ENCODE measurements at places on chromosomes 7 and 10.

DNA sequence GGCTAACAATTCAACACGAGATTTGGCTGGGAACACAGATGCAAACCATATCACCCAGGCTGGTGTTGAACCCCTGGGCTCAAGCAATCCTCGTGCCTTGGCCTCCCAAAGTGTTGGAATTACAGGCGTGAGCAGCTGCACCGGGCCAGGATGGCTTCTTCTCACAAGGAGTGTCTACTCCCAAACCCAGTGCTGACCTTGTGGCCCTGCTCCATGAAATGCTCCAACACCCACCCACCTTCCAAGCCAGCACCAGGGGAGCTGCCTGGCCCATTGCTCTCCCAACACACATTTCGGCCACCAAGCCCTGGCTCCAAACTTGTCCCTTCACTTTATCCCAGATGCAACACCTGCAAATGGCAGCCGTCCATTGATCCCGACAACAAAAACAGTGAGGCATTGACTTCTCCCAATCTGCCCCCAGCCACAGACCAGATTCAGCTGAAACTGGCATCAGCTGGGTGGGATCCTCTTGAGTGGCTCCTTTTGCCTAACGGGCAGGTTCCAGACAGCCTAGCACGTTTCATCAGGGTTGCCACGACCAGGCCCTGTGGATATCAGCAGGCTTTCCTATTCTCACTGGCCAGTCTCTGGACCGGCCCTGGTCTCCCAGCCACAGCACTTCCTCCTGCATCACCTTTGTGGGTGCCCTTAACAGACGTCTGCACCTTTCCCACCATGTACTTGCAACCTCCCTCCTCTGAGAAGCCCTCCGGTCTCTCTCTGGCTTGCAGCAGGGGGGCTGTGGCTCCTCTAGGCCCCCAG, 105.7 kb upstream of the CARD11 start:
- no peaks in the 10 kb centered on the region for H3K36me3 ChIP-seq
- no peak overlapping the region for H3K27ac ChIP-seq
- no peak overlapping the region for H3K4me3 ChIP-seq
- H3K4me1 ChIP-seq, result peaks cover 47% of the 10 kb centered on the region

DNA sequence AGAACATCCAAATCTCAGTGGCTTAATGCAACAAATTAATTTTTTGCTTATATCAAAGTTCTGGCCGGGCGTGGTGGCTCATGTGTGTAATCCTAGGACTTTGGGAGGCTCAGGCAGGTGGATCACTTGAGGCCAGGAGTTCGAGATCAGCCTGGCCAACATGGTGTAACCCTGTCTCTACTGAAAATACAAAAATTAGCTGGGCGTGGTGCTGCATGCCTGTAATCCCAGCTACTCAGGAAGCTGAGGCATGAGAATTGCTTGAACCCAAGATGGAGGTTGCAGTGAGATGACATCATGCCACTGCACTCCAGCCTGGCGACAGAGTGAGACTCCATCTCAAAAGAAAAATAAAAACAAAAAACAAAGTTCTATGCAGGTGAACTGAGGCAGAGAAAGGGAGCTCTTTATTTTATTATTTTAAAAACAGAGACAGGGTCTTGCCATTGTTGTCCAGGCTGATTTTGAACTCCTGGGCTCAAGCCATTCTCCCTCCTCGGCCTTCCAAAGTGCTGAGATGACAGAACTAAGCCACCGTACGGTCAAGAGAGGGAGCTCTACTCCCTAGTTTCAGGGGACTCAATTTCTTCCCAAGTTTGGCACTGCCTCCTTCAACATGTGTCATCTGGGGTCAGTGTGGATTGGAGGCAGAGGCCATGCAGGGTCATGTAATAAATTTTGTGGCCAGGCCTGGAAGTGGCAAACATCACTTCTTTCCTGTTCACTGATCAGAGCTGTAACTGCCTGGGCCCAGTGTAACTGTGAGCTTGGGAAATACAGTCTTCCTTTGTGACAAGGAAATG, 2.4 kb downstream of the ADCK2 start:
- H3K4me1 ChIP-seq, result peaks cover 28% of the 10 kb centered on the region
- H3K27me3 ChIP-seq, result no peaks in the 10 kb centered on the region
- H3K36me3 ChIP-seq, result 0 out of 2 replicates have a peak, but pooled peaks cover 5% of the 10 kb centered on the region
- no peak overlapping the region for H3K4me3 ChIP-seq
- DNase-seq, result peak; percentile 53

GRCh38 chr10:86393862-86394455, 27.4 kb upstream of the GRID1 start:
- no peaks in the 10 kb centered on the region for H3K36me3 ChIP-seq
- H3K4me3 ChIP-seq, result no peak overlapping the region
- H3K27ac ChIP-seq, result no peak overlapping the region
- no peaks in the 10 kb centered on the region for H3K27me3 ChIP-seq
- H3K4me1 ChIP-seq, result no peaks in the 10 kb centered on the region
- no peak for DNase-seq

GRCh38 chr10:13492493-13493180, 36.2 kb downstream of the BEND7 start:
- no peak for DNase-seq
- no peaks in the 10 kb centered on the region for H3K4me1 ChIP-seq
- H3K27ac ChIP-seq, result no peak overlapping the region
- peaks cover 49% of the 10 kb centered on the region for H3K27me3 ChIP-seq
- H3K36me3 ChIP-seq, result no peaks in the 10 kb centered on the region
- peak overlapping the region; percentile 18 for H3K4me3 ChIP-seq

DNA sequence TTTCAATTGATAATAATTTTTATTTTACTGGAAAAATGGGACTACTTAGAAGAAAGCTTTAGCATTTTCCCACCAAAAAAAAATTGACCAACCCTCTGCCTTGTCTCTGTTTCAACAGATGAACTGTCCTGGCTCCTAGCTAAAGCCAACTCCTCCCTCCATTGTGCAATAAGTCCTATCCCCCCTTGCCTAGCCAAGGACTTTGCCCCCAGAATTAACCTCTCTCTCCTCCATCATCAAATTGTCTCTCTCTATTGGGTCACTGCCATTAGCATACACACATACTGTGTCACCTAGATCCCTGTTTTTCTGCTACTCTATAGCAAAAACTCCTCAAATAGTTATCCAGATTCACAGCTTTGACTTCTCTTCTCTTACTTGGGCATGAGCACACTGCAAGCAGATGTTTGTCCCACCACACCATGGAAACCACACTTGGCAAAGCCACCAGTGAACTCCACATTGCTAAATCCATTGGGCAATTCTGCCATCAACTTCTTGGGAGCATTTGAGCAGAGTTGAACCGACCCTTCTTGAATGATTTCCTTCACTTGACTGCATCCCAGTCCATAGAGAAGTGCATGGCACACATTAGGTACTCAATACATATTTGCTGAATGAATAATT, 91.4 kb upstream of the NEBL start:
- H3K27me3 ChIP-seq, result no peaks in the 10 kb centered on the region
- no peak for DNase-seq
- no peak overlapping the region for H3K27ac ChIP-seq
- no peaks in the 10 kb centered on the region for H3K36me3 ChIP-seq

GRCh38 chr10:29224631-29225030, 64.2 kb upstream of the LYZL1 start:
- no peak overlapping the region for H3K27ac ChIP-seq
- H3K4me3 ChIP-seq, result no peak overlapping the region
- DNase-seq, result no peak
- no peaks in the 10 kb centered on the region for H3K27me3 ChIP-seq

DNA sequence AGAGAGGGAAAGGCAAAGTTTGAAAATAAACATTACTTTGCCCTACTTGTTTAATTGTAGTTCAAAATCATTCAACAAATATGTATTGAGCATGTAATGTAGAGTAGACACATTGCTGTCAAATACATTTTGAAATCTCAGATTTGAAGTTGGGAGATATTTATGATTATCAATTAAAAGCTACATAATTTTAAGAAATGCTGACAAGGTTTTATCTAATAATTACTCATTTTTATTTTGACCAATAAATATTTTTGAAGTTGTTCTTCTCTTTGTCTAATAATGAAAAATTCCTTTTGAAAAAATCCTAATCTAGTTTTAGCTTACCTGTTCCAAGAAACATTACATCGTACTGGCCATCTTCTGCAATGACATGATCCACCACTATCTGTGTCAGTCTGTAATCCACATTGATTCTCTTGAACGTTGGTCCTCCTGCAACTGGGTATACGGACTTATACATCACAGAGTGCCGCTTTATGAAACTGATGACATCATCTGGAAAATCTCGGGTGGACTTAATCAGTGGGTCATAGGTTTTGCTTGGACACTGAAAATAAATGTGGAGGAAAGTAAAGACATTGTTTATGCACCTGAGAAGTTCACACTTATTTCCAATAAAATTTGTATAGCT, 164.7 kb downstream of the SEMA3D start:
- no peaks in the 10 kb centered on the region for H3K27me3 ChIP-seq
- DNase-seq, result no peak
- H3K36me3 ChIP-seq, result no peaks in the 10 kb centered on the region

GRCh38 chr7:133828906-133829305, 298.2 kb upstream of the LRGUK start:
- H3K4me1 ChIP-seq, result no peaks in the 10 kb centered on the region
- H3K4me3 ChIP-seq, result no peak overlapping the region

GRCh38 chr7:3880228-3880987, 579.4 kb downstream of the SDK1 start:
- H3K4me3 ChIP-seq, result no peak overlapping the region
- peaks cover 69% of the 10 kb centered on the region for H3K27me3 ChIP-seq
- H3K4me1 ChIP-seq, result no peaks in the 10 kb centered on the region
- H3K36me3 ChIP-seq, result no peaks in the 10 kb centered on the region

GRCh38 chr7:16028103-16028502, 341.6 kb upstream of the MEOX2 start:
- H3K27ac ChIP-seq, result no peak overlapping the region
- no peaks in the 10 kb centered on the region for H3K36me3 ChIP-seq
- DNase-seq, result no peak
- H3K27me3 ChIP-seq, result no peaks in the 10 kb centered on the region
- H3K4me3 ChIP-seq, result no peak overlapping the region

DNA sequence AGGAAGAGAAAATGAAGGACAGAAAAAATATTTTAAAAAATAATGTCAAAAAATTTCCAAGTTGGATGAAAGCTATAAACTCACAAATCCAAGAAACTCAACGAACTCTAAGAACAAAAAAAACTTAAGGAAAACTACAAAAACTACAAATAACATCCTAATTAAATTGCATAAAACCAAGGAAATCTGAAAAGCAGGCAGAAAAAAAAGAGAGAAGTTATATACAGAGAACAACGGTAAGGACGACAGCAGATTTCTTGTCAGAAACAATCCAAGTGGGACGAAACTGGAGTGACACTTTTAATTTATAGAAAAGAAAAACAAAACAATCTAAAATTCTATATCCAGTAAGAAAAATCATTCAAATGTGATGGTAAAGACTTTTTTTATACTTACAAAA, 122.2 kb upstream of the LYZL1 start:
- no peaks in the 10 kb centered on the region for H3K36me3 ChIP-seq
- H3K4me1 ChIP-seq, result no peaks in the 10 kb centered on the region
- H3K4me3 ChIP-seq, result no peak overlapping the region
- DNase-seq, result no peak

- no peak overlapping the region for H3K27ac ChIP-seq
- H3K4me1 ChIP-seq, result no peaks in the 10 kb centered on the region
- no peak overlapping the region for H3K4me3 ChIP-seq
- H3K36me3 ChIP-seq, result no peaks in the 10 kb centered on the region
- H3K27me3 ChIP-seq, result no peaks in the 10 kb centered on the region
- DNase-seq, result no peak
These were observed 58.9 kb upstream of the ADO start for GRCh38 chr10:62745581-62745980.

DNA sequence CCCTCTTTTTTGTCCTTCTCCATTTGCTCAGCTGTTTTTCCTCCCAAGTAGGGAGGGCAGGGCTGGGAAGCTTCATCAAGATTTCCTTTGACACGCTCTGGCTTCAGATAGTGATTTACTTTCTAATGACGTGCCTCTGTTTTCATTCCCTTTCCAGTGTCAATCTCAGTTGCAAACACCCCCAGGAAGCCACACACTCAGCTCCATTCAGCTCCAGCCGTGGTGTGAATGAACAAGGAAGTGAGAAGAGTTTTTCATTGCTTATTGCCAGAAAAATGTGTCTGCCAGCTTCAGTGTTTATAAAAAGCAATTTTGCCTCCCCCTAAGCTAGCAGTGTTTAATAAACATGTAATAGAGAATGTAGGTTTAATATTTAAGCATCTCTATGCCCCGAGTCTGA, 108.7 kb upstream of the DPP6 start:
- no peak overlapping the region for H3K27ac ChIP-seq
- H3K4me1 ChIP-seq, result no peaks in the 10 kb centered on the region
- H3K4me3 ChIP-seq, result no peak overlapping the region

GRCh38 chr10:100033766-100034418, 24.1 kb upstream of the DNMBP start:
- no peaks in the 10 kb centered on the region for H3K36me3 ChIP-seq
- peaks cover 8% of the 10 kb centered on the region for H3K4me1 ChIP-seq
- no peaks in the 10 kb centered on the region for H3K27me3 ChIP-seq
- no peak for DNase-seq

GRCh38 chr10:95454356-95454755, 106.8 kb downstream of the SORBS1 start:
- H3K27ac ChIP-seq, result no peak overlapping the region
- no peaks in the 10 kb centered on the region for H3K27me3 ChIP-seq
- no peak overlapping the region for H3K4me3 ChIP-seq
- no peaks in the 10 kb centered on the region for H3K36me3 ChIP-seq

DNA sequence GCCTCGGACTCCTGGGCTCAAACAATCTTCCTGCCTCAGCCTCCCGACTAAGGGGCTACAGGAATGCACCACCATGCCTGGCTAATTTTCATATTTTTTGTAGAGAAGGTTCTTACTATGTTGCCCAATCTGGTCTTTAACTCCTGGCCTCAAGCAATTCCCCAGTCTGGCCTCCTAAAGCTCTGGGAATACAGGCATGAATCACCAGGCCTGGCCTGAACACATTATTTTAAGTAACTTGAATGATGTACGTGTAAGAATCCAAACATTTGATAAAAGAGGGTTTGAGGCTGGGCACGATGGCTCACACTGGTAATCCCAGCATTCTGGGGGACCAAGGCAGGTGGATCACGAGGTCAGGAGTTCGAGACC, 13.0 kb upstream of the BAMBI start:
- H3K36me3 ChIP-seq, result no peaks in the 10 kb centered on the region
- no peaks in the 10 kb centered on the region for H3K27me3 ChIP-seq
- DNase-seq, result no peak
- H3K4me3 ChIP-seq, result no peak overlapping the region

- H3K36me3 ChIP-seq, result no peaks in the 10 kb centered on the region
- no peaks in the 10 kb centered on the region for H3K27me3 ChIP-seq
- H3K4me3 ChIP-seq, result no peak overlapping the region
- DNase-seq, result no peak
- H3K27ac ChIP-seq, result no peak overlapping the region
- no peaks in the 10 kb centered on the region for H3K4me1 ChIP-seq
These were observed 10.4 kb downstream of the LHPP start for GRCh38 chr10:124472071-124472470.

All from PC-9 (cell line).